ENCODE measurements at places on chromosomes 7 and 10. TPM values are rescaled to one million over a fixed set of nuclear protein-coding genes. Genes with fewer than 3 reads are reported as not detected.

The ITIH5 gene
- 2.8 TPM for total RNA-seq

The CYP2C19 gene
- total RNA-seq = not detected

The TFEC gene
- total RNA-seq = 0.17 TPM

The LRRN3 gene
- total RNA-seq = 3.2 TPM

The CPED1 gene
- 122 TPM for total RNA-seq

The CACNA2D1 gene
- 54.1 TPM for total RNA-seq

The MEOX2 gene
- total RNA-seq = 0.83 TPM

The UPK3B gene
- total RNA-seq = not detected

The ELMO1 gene
- 0.73 TPM for total RNA-seq

The GTF2IRD1 gene
- 8.3 TPM for total RNA-seq

The STEAP2 gene
- total RNA-seq = 37.7 TPM

The TBX20 gene
- not detected for total RNA-seq

The CCL26 gene
- 0.33 TPM for total RNA-seq

The HOXA5 gene
- 16.7 TPM for total RNA-seq

Measured in smooth muscle cell of trachea (primary cell).